ENCODE measurements at places on chromosomes 12 and 14.
A peak's percentile ranks its signal among the peaks of the same experiment; 100 is the strongest.

GRCh38 chr14:95339301-95339865, 19.7 kb upstream of the CLMN start:
- peak; percentile 53 for DNase-seq

- no peak for DNase-seq
Measured at GRCh38 chr14:21978999-21979314, 305.3 kb upstream of the OR4E1 start.

- peak; percentile 85 for DNase-seq
Measured at GRCh38 chr14:99192028-99192621, 79.9 kb downstream of the BCL11B start.

GRCh38 chr14:54782751-54783659, 119.6 kb downstream of the GCH1 start:
- no peak for DNase-seq

GRCh38 chr14:58665773-58666500, 28.2 kb downstream of the DACT1 start:
- DNase-seq: no peak

- peak; percentile 31 for DNase-seq
Measured at GRCh38 chr14:78164226-78164853, 5.8 kb upstream of the NRXN3 start.

GRCh38 chr14:102280376-102280962, 24.5 kb downstream of the MOK start:
- DNase-seq: no peak

- no peak for DNase-seq
Measured at GRCh38 chr14:53391156-53391555, 238.0 kb upstream of the DDHD1 start.

DNA sequence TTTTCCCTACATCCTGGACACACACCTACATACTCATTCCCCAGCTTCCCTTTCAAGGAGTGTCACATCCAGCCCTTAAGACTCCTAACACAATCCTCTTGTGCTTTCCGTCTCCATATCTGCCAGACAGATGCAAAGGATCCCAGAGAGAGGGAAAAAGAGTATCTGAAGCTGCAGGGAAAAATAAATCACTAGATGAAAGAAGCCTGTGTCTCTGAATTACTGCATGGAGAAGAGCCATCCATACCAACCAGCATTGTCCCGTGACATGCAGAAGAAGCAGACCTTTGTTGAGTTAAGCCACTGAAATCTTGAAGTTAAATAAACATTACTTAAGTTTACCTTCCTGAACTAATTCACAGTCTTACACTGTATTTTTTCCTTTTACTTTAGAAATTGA, 54.6 kb downstream of the GTF2A1 start:
- no peak for DNase-seq

GRCh38 chr14:76786601-76787000, 25.3 kb downstream of the VASH1 start:
- no peak for DNase-seq

GRCh38 chr12:83796531-83796930, 1109.8 kb downstream of the TMTC2 start:
- no peak for DNase-seq

DNA sequence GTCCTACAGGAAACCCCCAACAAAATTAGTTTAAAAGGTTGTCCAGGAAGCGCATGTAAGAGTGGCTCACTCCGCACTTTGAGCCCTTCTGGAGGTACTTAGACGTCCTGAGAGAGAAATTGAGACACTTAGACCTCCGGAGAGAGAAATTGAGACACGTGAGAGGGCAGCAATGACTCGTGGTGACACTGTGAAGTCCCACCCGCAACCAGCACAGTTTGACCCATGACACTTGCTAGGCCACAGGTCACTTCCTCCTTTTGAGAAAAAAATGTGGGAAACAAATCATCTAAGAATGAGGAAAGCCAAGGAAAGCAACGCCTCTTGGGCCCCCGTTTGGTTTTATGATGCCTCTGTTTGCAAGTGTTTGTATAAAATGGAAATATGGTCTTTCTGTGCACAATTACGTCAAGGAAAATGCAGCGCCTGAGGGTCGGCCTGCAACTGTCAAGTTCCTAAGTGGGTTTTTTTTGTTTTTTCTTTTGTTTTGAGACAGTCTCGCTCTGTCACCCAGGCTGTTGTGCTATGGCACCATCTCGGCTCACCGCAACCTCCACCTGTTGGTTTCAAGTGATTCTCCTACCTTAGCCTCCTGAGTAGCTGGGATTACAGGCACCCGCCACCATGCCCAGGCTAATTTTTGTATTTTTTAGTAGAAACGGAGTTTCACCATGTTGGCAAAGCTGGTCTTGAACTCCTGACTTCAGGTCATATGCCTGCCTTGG, 13.6 kb upstream of the CDCA4 start:
- peak; percentile 84 for DNase-seq

GRCh38 chr12:54933376-54933775, 51.2 kb downstream of the TESPA1 start:
- peak; percentile 46 for DNase-seq

GRCh38 chr12:96271469-96272199, 77.5 kb downstream of the ELK3 start:
- no peak for DNase-seq

- peak; percentile 39 for DNase-seq
Measured at GRCh38 chr12:10562306-10562933, 51.0 kb downstream of the MAGOHB start.

- no peak for DNase-seq
Measured at GRCh38 chr12:68559984-68560850, 50.5 kb upstream of the RAP1B start.

DNA sequence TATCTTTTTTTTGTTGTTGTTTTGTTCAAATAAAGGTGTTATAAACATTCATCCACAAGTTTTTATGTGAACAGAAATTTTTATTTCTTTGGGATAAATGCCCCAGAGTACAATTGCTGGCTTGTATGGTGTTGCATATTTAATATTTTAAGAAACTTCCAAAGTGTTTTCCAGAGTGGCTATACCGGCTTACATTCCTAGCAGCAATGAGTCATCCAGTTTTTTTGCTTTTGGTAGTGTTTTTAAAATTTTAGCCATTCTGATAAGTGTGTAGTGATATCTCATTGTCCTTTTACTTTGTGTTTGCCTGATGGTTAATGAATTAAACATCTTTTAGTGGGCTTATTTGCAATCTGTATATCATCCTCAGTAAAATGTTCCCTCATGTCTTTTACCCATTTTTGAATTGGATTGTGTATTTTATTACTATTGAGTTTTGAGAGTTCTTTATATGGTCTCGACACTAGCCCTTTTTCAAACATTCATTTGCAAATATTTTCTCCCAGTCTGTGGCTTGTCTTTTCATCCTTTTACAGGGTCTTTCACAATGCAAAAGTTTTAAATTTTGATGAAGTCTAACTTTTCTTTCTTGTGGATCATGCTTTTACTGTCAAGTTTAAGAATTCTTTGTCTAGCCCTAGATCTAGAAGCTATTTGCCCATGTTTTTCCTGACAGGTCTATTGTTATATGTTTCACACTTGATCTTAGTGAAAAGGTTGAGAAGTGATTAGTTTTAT, 29.5 kb downstream of the PPP4R4 start:
- no peak for DNase-seq

DNA sequence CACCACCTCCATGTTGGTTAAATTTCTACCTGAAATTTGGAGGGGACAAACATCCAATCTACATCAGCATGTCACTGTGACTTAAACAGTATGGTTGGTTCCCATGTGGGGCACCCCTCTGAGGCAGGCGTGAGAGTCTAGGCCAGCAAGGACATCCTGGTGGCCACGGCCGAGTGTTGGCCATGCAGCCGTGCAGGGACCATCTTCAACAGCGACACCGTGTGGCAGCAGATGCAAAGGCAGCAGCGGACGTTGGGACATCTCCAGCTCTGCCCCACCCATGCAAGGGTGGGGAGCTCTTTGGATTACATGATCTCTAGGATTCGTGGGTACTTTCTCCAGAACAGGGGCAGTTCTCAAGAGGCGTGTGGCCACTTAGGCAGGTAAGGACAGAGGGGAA, 49.8 kb downstream of the NOC4L start:
- DNase-seq: no peak

GRCh38 chr14:91694643-91695042, 37.2 kb downstream of the CATSPERB start:
- DNase-seq: no peak

- DNase-seq: no peak
Measured at GRCh38 chr12:107369679-107370078, 276.3 kb upstream of the CRY1 start.

GRCh38 chr14:59465316-59466135, at the start of gene GPR135:
Gene GPR135, minus strand, starts transcription at chr14:59465380. Its CDS starts 154 bp downstream, at chr14:59465226.
- DNase-seq: no peak

DNA sequence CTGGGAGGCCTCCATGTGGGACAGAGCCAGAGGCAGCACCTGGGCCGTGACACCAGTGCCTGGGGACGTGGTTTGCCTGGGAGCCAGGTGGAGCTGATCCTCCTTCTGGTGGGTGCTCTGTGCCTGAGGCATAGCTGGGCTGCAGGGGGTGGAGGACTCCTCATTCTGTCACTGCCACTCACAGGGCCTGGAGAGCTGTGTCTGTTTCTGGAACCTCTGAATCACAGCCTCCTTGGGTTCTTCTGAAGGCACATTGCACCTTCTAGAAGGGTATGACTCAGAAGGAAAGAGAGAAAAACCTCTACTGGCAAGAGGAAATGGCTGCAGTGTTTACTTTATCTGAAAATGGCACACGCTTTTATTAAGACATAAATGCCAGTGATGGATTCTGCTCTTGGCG, 659.8 kb downstream of the VRK1 start:
- no peak for DNase-seq

DNA sequence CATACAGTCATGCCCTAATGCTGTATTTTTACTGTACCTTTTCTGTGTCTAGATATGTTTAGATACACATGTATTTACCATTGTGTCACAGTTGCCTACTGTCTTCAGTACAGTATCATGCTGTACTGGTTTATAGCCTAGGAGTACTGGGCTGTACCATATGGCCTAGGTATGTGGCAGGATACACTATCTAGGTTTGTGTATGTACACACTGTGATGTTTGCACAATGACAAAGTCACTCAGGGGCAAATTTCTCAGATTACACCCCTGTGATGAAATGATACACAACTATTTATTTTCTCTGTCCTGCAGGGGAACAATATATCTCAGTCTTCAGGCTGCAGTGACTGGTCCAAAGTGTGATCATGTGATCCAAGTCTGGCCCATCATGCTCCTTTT, 1076.1 kb downstream of the VRK1 start:
- DNase-seq: peak; percentile 35

- peak; percentile 95 for DNase-seq
Measured at GRCh38 chr12:50504798-50505674, at the start of gene DIP2B. Gene DIP2B, plus strand, starts transcription at chr12:50504985. Its CDS starts 156 bp downstream, at chr12:50505141.

- no peak for DNase-seq
Measured at GRCh38 chr14:26218861-26219260, 379.0 kb downstream of the NOVA1 start.
